ENCODE measurements at places on chromosomes 2 and 18.

GRCh38 chr2:98436734-98437133 is 7.9 kb upstream of the INPP4A start:
- DNase-seq: no peak
- H3K27me3 ChIP-seq: no peaks in the 10 kb centered on the region
- no peaks in the 10 kb centered on the region for H3K4me1 ChIP-seq
- H3K4me3 ChIP-seq: no peak overlapping the region
- no peaks in the 10 kb centered on the region for H3K36me3 ChIP-seq

- H3K4me3 ChIP-seq: no peak overlapping the region
- no peaks in the 10 kb centered on the region for H3K4me1 ChIP-seq
- no peak for DNase-seq
These were observed 878.3 kb downstream of the TDRD15 start for GRCh38 chr2:22002066-22002465.

DNA sequence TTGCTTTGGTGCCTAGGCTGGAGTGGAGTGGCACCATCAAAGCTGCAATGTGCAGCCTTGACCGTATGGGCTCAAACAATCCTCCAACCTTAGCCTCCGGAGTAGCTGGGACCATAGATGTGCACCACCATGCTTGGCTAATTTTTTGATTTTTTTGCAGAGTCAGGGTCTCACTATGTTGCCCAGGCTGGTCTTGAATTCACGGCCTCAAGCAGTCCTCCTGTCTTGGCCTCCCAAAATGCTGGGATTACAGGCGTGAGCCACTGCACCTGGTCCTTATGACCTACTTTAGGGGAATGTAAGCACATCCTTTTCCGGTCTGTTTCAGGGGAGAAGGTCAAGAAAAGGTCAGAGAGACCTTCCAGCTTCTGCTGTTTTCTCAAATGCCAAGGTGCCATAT is 53.4 kb upstream of the SPRED2 start:
- DNase-seq: no peak
- no peak overlapping the region for H3K4me3 ChIP-seq
- H3K27ac ChIP-seq: no peak overlapping the region
- H3K4me1 ChIP-seq: no peaks in the 10 kb centered on the region
- no peaks in the 10 kb centered on the region for H3K27me3 ChIP-seq

DNA sequence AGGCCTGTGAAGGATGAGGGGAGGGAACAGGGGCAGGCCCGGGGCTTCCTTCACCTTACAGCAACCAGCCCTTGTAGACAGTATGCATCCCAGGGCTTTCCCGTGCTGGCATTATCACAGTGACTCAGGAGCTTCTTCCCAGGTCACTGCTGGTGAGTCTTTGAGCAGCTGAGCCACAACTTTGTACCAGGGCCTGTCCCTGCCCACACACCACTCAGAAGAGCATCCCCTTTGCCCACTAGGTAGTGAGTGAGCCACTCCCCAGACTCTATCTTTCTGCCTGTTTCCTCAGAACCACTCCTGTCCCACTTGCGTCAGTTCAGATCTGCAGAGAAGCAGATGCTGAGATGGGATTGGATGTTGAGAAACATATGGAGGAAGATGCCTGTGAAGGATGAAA is 69.6 kb upstream of the ALPP start:
- no peaks in the 10 kb centered on the region for H3K27me3 ChIP-seq
- H3K4me1 ChIP-seq: no peaks in the 10 kb centered on the region
- no peak overlapping the region for H3K27ac ChIP-seq
- DNase-seq: no peak
- H3K36me3 ChIP-seq: peaks cover 4% of the 10 kb centered on the region

DNA sequence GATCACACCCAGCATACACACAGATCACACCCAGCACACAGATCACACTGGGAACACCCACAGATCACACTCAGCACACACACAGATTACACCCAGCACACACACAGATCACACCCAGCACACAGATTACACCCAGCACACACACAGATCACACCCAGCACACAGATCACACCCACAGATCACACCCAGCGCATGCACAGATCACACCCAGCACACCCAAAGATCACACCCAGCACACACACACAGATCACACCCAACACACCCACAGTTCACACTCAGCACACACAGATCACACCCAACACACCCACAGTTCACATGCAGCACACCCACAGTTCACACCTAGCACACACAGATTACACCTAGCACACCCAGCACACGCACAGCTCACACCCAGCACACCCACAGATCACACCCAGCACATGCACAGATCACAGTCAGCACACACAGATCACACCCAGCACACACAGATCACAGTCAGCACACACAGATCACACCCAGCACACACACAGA is 117.6 kb downstream of the DYSF start:
- no peak overlapping the region for H3K4me3 ChIP-seq
- H3K4me1 ChIP-seq: peaks cover 7% of the 10 kb centered on the region
- no peaks in the 10 kb centered on the region for H3K36me3 ChIP-seq
- no peak overlapping the region for H3K27ac ChIP-seq
- DNase-seq: no peak
- H3K27me3 ChIP-seq: no peaks in the 10 kb centered on the region

GRCh38 chr2:135043345-135043744 is 3.9 kb downstream of the MAP3K19 start:
- DNase-seq: no peak
- no peak overlapping the region for H3K4me3 ChIP-seq
- H3K27me3 ChIP-seq: no peaks in the 10 kb centered on the region
- H3K4me1 ChIP-seq: no peaks in the 10 kb centered on the region
- H3K36me3 ChIP-seq: no peaks in the 10 kb centered on the region

- H3K36me3 ChIP-seq: no peaks in the 10 kb centered on the region
- DNase-seq: no peak
- H3K4me1 ChIP-seq: no peaks in the 10 kb centered on the region
- no peak overlapping the region for H3K4me3 ChIP-seq
These were observed 49.0 kb upstream of the TMEM18 start for GRCh38 chr2:726169-726568.

GRCh38 chr2:1935476-1935875 is 191.2 kb upstream of the PXDN start:
- H3K4me3 ChIP-seq: no peak overlapping the region
- H3K27me3 ChIP-seq: no peaks in the 10 kb centered on the region
- H3K36me3 ChIP-seq: no peaks in the 10 kb centered on the region
- no peak overlapping the region for H3K27ac ChIP-seq
- DNase-seq: no peak

All from ascending aorta (tissue), 2 donors.